CD4-positive, CD25-positive, alpha-beta regulatory T cell (primary cell): ENCODE measurements at places on chromosomes 12 and 14. TPM values are rescaled to one million over a fixed set of nuclear protein-coding genes. Genes with fewer than 3 reads are reported as not detected.

The TMEM229B gene
- 12.3 TPM for total RNA-seq

The SLC39A2 gene
- not detected for total RNA-seq

DNA sequence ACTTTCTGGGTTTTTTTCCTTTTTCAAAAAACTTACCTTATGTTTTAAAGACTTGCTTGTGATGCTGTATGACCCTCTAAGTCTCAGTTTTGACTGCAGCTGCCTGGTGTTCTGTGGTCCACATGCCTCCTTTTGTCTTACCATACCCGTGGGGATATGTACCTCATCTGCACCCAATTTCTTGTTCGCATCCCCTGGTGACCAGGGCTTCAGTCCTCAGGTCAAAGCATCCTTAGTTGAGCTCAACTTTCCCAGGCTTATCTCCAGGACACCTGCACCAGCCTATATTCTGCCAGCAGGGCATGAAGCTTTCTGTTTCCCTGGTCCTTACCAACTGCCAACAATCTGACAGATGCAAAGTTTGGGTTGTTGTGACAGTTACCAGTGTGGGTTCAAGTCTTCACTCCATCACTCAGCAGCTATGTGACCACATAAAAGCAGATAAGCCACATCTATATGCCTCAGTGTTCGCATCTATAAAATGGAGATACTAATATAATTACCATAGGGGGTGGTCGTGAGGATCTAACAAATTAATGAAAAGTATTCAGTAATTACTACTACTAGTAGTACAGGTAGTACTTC lies 94.0 kb downstream of the NTF3 start:
- no peak for DNase-seq
- H3K4me1 ChIP-seq, result no peaks in the 10 kb centered on the region
- H3K36me3 ChIP-seq, result no peaks in the 10 kb centered on the region
- H3K4me3 ChIP-seq, result no peak overlapping the region
- H3K27ac ChIP-seq, result no peak overlapping the region
- peaks cover 1% of the 10 kb centered on the region for H3K27me3 ChIP-seq

DNA sequence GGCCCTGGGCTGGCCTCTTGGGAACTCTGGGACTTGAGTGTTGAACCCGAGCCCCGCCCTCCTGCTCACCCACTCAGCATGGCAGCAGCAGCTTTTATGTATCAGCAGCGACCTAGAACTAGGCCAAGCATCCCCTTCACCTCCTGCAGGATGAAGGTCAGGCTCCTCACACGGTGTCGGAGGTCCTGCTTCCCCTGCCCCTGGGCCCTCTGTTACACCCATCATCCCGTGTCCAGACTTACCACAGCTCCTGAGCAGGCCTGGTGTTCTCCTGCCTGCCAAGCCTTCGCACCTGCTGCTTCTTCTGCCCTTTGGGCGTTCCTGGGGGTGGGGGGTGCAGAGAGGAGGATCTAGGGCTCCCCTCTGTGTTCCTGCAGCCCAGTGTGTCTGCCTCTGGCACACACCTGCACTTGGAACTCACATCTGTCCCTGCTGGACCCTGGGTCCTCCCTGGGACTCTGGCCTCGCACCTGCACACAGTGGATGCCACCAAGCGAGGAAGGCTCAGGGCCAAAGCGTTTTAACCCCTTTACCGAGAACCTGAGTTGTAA lies 80.3 kb downstream of the PAPOLA start:
- H3K27ac ChIP-seq, result no peak overlapping the region
- no peak overlapping the region for H3K4me3 ChIP-seq
- H3K36me3 ChIP-seq, result no peaks in the 10 kb centered on the region
- DNase-seq, result no peak
- H3K4me1 ChIP-seq, result no peaks in the 10 kb centered on the region

The AKAP3 gene
- total RNA-seq, result 1.5 TPM

GRCh38 chr14:32512813-32513212 lies 183.7 kb downstream of the AKAP6 start:
- H3K4me1 ChIP-seq, result no peaks in the 10 kb centered on the region
- H3K4me3 ChIP-seq, result no peak overlapping the region
- no peaks in the 10 kb centered on the region for H3K36me3 ChIP-seq
- no peak for DNase-seq

- H3K27me3 ChIP-seq, result no peaks in the 10 kb centered on the region
- no peaks in the 10 kb centered on the region for H3K4me1 ChIP-seq
- H3K4me3 ChIP-seq, result no peak overlapping the region
- DNase-seq, result no peak
- no peak overlapping the region for H3K27ac ChIP-seq
Observed at GRCh38 chr14:20377171-20377570, 33.7 kb downstream of the PARP2 start.
